Activated T-cell treated with anti-CD3 and anti-CD28 coated beads, Interleukin-2, amount 50 U/mL, for 4 hours (primary cell): ENCODE measurements at places on chromosomes 3 and 15. TPM values are rescaled to one million over a fixed set of nuclear protein-coding genes. Genes with fewer than 3 reads are reported as not detected.

DUOXA2 gene
- not detected for total RNA-seq

SLC9A9 gene
- total RNA-seq = 0.56 TPM

AGTR1 gene
- not detected for total RNA-seq

- no peak for DNase-seq
These were observed 96.3 kb downstream of the PLXNA1 start for GRCh38 chr3:127079211-127079610.

GRCh38 chr3:17144665-17144993, 259.9 kb downstream of the PLCL2 start:
- no peak for DNase-seq
